RWPE2 (cell line): ENCODE measurements at places on chromosomes 3 and 15.
A peak's percentile ranks its signal among the peaks of the same experiment; 100 is the strongest.

GRCh38 chr3:107829185-107829584 lies 261.6 kb downstream of the CD47 start:
- H3K27me3 ChIP-seq, result no peaks in the 10 kb centered on the region
- H3K36me3 ChIP-seq, result no peaks in the 10 kb centered on the region
- DNase-seq, result no peak
- no peak overlapping the region for H3K27ac ChIP-seq
- H3K4me1 ChIP-seq, result no peaks in the 10 kb centered on the region

DNA sequence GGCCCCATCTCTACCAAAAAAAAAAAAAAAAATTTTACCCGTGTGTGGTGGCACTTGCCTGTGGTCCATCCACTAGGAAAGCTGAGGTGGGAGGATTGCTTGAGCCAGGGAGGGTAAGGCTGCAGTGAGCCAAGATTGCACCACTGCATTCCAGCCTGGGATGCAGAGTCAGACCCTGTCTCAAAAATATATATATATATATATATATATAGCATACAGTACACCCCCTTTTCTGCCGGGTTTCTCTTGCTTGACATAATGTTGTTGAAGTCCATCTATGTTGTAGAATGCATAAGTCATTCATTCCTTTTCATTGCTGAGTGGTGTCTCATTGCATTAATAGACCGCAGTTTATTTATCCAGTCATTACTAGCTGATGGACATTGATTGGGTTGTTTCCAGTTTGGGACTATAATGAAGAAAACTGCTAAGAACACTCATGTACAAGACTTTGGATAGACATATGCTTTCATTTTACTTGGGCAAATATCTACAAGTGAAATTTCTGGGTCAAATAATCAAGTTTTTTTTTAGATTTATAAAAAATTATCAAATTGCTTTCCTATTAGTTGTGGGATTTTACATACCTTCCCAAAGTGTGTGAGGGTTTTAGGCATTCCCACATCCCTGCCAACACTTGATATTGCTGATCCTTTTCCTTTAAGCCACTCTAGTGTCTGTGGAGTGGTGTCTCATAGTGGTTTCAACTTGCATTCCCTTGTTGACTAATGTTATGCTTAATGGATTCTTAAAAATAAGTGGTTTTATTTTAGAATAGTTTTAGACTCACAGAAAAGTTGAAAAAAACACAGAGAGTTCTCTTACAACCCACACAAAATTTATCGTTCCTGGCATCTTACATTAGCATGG lies 2.1 kb upstream of the PRR20G start:
- no peak overlapping the region for H3K4me3 ChIP-seq
- H3K27me3 ChIP-seq, result no peaks in the 10 kb centered on the region
- H3K36me3 ChIP-seq, result no peaks in the 10 kb centered on the region
- DNase-seq, result no peak

DNA sequence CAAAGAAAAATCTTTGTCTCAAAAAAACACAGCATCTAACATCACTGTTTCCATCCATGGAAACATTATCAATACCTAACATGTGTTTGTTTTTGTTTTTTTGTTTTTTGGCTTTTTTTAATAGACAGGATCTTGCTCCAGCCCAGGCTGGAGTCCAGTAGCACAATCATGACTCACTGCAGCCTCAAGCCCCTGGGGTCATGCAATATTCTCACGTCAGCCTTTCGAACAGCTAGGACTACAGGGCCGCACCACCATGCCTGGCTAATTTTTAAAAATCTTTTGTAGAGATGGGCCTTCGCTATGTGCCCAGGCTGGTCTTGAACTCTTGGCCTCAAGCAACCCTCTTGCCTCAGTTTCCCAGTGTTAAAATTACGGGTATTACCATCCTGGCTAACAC lies 52.8 kb downstream of the RAF1 start:
- peaks cover 81% of the 10 kb centered on the region for H3K36me3 ChIP-seq
- H3K4me1 ChIP-seq, result no peaks in the 10 kb centered on the region
- no peak for DNase-seq
- H3K27ac ChIP-seq, result no peak overlapping the region

GRCh38 chr15:61742591-61742990 lies 317.7 kb downstream of the VPS13C start:
- H3K4me3 ChIP-seq, result no peak overlapping the region
- no peak for DNase-seq
- peaks cover 11% of the 10 kb centered on the region for H3K4me1 ChIP-seq
- no peak overlapping the region for H3K27ac ChIP-seq
- H3K27me3 ChIP-seq, result no peaks in the 10 kb centered on the region

- peaks cover 22% of the 10 kb centered on the region for H3K4me1 ChIP-seq
- H3K27ac ChIP-seq, result peak overlapping the region; percentile 56
- H3K27me3 ChIP-seq, result no peaks in the 10 kb centered on the region
- DNase-seq, result peak; percentile 52
Measured at GRCh38 chr15:101176625-101177024, 75.2 kb downstream of the CHSY1 start.

DNA sequence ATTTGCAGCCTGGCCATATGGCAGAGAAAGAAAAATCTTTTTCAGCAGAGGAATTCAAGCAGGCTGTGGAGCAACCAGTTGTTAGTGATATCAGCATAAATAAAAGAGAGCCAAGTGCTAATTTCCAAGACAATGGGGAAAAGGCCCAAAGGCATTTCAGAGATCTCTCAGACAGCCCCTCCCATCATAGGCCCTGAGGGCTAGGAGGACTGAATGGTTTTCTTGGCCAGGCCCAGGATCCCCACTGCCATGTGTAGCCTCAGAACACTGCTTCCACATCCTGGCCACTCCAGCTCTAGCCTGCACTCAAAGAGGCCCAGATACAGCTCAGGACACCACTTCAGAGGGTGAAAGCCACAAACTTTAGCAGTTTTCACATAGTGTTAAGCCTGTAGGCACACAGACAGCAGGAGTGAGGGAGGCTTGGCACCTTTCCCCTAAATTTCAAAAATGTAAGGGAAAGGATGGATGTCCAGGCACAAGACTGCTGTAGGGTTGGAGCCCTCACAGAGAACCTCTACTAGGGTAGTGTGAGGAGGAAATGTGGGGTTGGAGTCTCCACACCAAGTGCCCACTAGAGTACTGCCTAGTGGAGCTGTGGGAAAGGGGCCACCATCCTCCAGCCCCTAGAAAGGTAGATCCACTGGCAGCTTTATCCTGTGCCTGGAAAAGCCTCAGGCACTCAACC lies 191.4 kb downstream of the TBL1XR1 start:
- no peak overlapping the region for H3K4me3 ChIP-seq
- H3K36me3 ChIP-seq, result no peaks in the 10 kb centered on the region
- DNase-seq, result no peak
- H3K4me1 ChIP-seq, result no peaks in the 10 kb centered on the region

GRCh38 chr3:191972714-191973398 lies 511.9 kb downstream of the PYDC2 start:
- H3K27ac ChIP-seq, result no peak overlapping the region
- no peaks in the 10 kb centered on the region for H3K36me3 ChIP-seq
- DNase-seq, result no peak
- H3K4me1 ChIP-seq, result no peaks in the 10 kb centered on the region
- H3K27me3 ChIP-seq, result no peaks in the 10 kb centered on the region

DNA sequence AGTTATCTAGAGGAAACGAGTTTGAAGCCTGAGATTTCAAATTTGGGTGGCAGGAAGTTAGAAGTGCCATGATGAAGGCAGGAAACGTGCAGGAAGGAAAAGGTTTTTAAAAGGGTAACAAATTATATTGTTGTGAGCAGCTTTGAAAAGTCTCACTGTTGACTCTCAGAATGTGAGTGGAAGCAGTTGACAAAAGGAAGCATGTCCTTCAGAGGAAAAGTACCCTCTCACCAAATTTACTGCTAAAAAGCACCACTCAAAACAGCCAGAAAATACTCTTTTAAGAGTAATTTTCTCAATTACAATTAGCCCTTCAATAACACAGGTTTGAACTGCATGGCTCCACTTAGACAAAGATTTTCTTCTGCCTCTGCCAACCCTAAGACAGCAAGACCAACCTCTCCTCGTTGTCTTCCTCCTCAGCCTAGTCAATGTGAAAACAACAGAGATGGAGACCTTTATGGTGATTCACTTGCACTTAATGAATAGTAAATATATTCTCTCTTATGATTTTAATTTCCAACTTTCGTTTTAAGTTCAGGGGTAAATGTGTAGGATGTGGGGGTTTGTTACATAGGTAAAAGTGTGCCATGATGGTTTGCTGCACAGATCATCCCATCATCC lies 117.1 kb upstream of the LIPC start:
- no peak overlapping the region for H3K27ac ChIP-seq
- H3K27me3 ChIP-seq, result no peaks in the 10 kb centered on the region

DNA sequence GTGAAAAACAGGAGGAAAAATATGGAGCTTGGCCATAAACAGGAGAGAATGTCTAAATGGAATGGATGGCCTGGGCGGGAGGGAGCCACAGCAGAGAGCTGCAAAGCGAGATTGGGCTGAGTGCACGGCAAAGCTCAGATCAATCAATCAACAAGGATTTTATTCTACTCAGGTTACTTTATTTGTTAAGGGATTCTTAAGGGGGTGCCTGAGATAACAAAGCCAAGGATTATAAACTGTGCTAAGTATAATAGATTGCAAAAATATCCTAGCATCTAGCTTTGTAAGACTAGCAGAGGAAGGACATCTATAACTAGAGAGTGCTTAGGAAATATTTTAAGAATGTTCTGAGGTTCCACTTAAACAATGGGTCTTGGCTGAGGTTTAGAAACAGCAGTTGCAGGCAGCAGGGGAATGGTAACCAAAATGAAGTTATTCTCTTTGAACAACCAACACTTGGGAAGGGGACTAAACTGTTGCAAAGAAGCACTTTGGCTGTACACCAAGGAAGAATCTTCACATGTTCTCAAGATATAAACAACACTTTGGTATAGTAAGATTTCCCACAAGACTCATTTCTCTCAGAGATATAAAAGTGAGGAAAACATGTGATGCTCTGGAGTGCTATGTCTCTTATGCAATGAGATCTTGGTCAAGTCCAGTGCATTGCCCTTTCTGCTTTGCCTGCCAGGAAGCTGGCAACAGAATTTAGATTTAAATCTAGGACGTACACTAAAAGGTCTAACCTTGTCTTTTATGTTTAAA lies 35.5 kb downstream of the TMEM212 start:
- peak overlapping the region; percentile 95 for H3K27ac ChIP-seq
- H3K4me3 ChIP-seq, result no peak overlapping the region
- no peaks in the 10 kb centered on the region for H3K27me3 ChIP-seq
- H3K4me1 ChIP-seq, result peaks cover 37% of the 10 kb centered on the region

DNA sequence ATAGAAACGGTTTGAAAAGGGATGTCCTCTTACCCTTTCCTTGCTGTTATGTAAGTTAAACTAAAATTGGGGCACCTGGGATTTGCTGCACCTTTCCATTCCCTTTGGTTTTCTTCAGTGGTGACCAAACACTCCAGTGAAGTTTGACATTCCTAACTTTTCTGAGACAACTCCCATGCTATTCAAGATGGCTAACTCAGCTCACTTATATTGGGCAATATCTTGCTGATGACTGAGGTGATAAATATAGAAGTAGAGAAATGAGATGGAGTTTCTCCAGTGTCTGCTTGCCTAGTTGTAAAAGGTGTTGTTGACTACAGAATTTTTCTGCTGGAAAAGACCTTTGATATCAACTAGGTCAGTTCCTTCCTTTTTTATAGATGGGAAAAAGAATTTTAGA lies 291.8 kb downstream of the GAP43 start:
- no peaks in the 10 kb centered on the region for H3K4me1 ChIP-seq
- no peak for DNase-seq
- no peaks in the 10 kb centered on the region for H3K27me3 ChIP-seq
- H3K27ac ChIP-seq, result no peak overlapping the region
- no peak overlapping the region for H3K4me3 ChIP-seq

DNA sequence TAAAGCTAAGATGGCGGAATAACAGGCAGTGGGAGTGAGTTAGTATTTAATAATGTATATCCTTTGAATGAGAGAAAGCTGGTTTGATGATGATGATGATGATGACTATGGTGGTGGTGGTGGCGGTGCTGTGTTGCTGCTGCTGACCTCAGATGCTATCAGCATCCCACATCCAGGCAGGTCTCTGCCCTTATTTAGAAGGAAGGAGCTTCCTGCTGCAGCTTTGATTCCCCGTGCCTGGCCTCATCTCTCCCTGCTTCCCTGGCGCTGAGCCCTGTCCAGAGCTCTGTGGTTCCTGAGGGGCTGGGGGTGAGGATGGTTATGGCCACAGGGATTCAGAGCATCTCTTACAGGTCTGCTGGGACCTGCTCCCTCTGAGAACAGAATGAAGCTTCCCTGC lies 73.1 kb downstream of the RAB11A start:
- H3K27ac ChIP-seq, result no peak overlapping the region
- no peaks in the 10 kb centered on the region for H3K27me3 ChIP-seq
- no peak overlapping the region for H3K4me3 ChIP-seq
- DNase-seq, result no peak

DNA sequence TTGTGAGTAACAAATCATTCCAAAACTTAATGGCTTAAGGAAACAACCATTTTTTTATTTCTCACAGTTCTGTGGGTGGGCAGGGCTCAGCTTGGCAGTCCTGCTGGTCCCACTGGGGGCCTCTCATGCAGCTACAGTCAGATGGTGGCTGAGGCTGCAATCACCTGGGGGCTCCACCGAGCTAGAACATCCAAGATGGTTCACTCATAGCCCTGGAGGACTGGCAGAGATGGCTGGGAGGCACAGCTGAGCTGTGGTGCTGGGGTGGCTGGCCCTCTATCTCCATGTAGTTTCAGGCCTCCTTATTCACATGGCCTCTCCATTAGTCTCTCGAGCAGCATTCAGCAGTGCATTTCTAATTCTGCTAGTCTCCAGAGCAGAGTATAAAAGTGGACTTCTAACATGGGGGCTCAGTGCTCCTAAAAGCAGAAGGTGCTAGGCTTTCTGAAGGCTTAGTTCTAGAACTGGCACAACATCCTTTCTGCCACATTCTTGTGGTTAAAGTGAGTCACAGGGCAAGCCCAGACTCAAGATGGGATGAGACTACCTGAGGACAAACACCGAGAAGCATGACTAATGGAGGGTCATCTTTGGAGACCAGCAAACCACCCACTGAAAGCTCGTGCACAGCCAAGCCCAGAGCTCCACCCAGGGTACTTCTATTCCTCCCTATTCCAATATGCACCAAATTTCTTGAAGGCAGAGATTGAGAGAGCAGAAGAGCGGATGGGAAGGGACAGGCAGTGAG lies 6.3 kb downstream of the CAV3 start:
- no peaks in the 10 kb centered on the region for H3K36me3 ChIP-seq
- H3K4me3 ChIP-seq, result no peak overlapping the region
- H3K4me1 ChIP-seq, result peaks cover 42% of the 10 kb centered on the region
- peak overlapping the region; percentile 92 for H3K27ac ChIP-seq

DNA sequence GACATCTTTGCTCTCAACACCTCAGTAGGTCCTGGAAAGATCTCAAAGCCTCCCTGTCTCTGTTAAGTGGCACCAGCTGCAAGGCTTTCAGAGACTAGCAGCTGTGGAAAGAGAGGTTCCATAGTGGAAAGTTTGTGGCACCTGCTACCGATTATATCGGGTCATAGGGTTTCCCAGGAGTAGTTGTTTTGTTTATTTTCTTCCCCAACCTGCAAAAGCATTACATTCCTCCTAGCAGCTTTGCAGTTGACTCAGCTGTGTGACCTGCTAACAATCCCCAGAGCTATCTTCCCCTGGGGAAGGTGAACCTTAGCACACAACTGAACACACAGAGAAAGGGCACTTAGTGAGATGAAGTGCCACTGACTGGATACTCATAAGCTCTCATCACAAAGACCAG lies 598.9 kb upstream of the GRM7 start:
- H3K4me1 ChIP-seq, result no peaks in the 10 kb centered on the region
- H3K4me3 ChIP-seq, result no peak overlapping the region
- no peaks in the 10 kb centered on the region for H3K36me3 ChIP-seq
- no peaks in the 10 kb centered on the region for H3K27me3 ChIP-seq

GRCh38 chr3:15330031-15330596 lies 2.3 kb downstream of the SH3BP5 start:
- H3K27ac ChIP-seq, result no peak overlapping the region
- H3K4me1 ChIP-seq, result peaks cover 9% of the 10 kb centered on the region
- H3K27me3 ChIP-seq, result no peaks in the 10 kb centered on the region
- no peak overlapping the region for H3K4me3 ChIP-seq
- no peak for DNase-seq
